ENCODE measurements at places on chromosomes 13 and 19.
A peak's percentile ranks its signal among the peaks of the same experiment; 100 is the strongest.

- DNase-seq = no peak
These were observed 1699.4 kb downstream of the PCDH9 start for GRCh38 chr13:65530688-65531087.

GRCh38 chr13:47484548-47484947 is 516.5 kb downstream of the SUCLA2 start:
- DNase-seq = no peak

DNA sequence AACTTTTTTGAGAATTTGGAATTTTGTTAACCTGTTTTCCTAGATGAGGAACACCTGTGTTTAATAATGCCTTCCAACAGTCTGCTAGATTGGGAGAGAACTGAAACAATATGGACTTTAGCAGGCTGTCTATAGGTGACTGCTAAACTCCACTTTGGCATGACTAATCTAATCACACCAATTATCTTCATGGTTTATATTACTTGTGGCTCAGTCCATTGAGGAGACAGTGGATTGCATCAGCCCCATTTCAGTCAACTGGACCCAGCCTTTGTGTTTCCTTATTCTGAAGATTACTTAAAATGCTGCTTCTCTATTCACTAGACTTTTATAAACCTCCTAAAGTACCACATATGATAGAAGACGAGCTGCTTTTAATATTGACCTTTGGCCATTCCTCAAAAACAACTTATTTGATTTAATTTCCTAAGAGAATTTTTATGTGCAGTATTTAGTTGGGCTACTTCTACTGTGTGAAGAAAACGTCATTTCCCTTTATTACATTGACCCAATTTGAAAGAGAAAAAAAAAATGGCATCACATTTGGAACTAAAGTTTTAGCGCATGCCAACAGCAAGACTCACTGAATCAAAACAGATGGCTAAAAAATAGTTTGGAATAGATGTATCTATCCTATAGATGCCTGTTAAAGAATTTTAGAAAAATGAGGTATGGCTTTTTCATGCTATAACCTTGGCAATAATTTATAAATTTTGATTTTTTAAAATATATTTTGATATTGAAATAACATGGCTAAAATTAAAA is 295.8 kb downstream of the NDFIP2 start:
- DNase-seq = no peak

GRCh38 chr13:105602956-105603670 is 932.3 kb downstream of the EFNB2 start:
- DNase-seq = no peak

DNA sequence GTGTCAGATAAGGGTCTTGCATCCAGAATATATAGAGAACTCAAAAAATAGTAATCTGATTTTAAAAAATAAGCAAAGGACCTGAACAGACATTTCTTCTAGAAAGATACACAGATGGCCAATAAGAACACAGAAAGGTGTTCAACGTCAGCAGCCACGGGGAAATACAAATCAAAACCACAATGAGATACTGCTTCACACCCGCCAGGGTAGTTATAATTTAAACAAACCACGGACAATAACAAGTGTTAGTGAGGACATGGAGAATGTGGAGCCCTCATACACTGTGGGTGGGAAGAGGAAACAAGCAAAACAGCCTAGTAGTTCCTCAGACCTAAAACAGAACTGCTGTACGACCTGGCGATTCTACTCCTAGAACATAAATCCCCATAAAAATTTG is 26.7 kb upstream of the NAPA start:
- DNase-seq = no peak

- DNase-seq = no peak
These were observed 12.7 kb downstream of the STK24 start for GRCh38 chr13:98564204-98564603.

- no peak for DNase-seq
These were observed 49.0 kb downstream of the TNFRSF19 start for GRCh38 chr13:23619068-23619855.

DNA sequence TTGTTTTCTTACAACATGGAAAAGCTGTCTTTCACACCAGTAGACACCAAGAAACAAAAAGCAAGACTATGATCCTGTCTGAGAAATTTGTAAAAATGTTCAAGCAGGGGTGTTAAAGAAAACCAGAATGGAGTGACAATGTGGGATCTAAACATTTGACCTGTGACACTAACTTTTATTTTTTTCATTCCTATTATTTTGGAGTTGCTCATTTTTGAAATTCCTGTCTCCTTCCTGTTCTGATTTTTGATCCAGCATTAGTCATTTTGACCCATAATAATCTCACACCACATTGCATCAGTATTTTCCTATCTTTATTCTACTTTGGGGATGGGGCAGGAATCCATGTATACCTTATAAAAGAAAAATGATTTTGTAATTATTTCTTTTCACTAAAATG is 164.2 kb downstream of the DLEU7 start:
- no peak for DNase-seq

- DNase-seq = no peak
These were observed 672.4 kb upstream of the MIR17HG start for GRCh38 chr13:90675129-90675528.

DNA sequence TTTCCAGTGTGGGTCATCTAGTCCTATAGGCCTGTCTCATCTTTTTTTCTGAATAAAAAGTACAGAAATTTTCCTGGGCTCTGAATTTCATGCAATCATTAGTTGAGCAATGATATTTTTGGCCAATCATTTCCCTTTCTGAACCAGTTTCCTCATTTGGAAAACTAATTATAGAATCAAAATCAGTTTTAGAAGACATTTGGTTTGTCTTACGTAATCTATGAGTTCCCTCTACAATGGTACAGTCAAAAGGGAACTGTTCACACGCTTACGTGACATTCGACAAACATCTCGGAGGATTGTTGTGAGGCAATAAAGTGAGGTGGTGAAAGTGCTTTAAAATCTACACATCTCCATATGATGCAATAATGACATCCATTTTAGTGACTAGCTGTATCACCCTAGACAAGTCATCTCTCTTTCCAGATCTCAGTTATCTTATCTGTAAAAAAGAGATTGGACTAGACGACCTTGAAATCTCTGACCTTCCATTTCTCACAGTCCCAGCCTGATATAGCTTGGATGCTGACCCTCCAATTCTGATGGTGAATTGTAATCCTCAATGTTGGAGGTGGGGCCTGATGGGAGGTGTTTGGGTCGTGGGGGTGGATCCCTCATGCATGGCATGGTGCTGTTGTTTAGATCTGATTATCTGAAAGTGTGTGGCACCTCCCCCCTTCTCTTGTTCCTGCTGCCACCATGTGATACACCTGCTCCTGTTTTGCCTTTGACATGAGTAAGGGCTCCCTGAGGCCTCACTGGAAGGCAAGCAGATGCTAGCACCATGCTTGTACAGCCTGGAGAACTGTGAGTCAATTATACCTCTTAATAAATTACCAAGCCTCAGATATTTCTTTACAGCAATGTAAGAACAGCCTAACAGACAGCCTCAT is 26.7 kb downstream of the FLT1 start:
- no peak for DNase-seq

GRCh38 chr19:2049741-2050348 is 1.2 kb downstream of the MKNK2 start:
- DNase-seq = peak; percentile 69

DNA sequence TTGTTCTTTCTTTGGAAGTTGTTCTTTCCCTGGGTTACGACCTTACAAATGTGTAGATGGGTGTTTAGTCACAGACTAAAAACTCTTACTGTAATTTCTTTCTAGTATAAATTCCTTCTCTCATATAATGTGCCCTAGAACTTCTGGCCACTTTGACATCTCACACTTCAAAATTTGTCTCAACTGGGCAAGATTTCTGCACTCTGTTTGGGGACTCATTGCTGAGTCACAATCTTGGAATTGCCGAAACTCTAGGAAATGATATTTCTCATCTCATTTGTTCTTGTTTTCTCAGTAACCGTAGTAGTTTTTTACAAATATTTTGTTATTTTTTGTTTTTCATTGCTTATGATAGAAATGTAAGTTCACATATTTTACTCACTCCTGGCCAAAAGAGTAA is 2523.2 kb upstream of the PCDH20 start:
- DNase-seq = no peak

DNA sequence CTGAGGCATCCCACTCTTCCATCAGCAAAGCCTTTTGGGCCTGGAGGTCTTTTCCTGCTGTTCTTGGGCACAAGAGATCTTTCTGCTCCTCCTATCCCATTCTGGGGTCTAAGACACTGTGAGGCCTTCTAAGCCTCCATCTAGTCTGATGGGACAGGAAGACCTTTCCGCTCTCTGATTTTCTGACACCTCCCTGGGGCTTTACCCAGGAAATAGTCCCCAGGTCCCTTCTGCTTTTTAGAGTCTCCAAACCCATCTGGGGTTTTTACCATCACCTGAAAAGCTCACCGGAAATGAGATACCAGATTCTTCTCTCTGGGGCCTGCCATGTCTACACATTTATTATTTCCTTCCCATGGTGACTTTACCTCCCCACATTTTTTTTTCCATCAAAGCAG is 21.1 kb downstream of the CLEC17A start:
- DNase-seq = no peak

- no peak for DNase-seq
These were observed 1.9 kb downstream of the SYDE1 start for GRCh38 chr19:15108845-15109767.

- no peak for DNase-seq
These were observed 500 bp downstream of the AP3D1 start for GRCh38 chr19:2150794-2151338.

DNA sequence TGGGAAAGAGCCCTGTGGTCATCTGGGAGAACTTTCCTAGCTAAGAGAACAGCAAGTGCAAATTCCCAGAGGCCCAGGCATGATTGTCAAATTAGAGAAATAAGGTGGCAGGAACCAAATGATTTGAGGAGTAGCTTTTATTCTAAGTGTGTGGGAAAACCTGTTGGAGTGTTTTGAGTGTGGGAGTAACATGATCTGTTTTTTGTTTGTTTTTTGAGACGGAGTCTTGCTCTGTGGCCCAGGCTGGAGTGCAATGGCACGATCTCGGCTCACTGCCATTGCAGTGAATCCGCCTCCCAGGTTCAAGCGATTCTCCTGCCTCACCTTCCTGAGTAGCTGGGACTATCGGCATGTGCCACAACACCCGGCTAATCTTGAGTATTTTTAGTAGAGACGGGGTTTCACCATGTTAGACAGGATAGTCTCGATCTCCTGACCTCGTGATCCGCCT is 2.4 kb downstream of the SAE1 start:
- no peak for DNase-seq

GRCh38 chr13:27446986-27447583 is 3.3 kb downstream of the MTIF3 start:
- DNase-seq = no peak

GRCh38 chr13:50285283-50285682 is 270.0 kb downstream of the KCNRG start:
- DNase-seq = no peak

DNA sequence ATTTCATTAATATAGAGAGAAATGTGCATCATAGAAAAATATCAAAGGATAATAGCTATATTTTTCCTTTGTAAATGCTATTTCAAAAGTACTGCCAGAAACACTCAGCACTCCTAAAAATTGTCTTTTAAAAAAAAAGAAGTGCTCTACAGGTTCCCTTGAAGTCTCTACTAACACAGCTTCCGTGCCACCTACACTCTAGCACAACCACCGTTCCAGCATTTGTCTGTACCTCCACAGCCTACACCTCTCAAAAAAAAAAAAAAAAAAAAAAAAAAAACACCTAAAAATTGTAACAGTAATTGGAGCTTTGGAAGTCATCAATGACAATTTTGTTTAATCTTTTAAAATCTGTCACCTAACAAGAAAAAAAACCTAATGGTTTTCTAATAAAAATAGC is 485.6 kb downstream of the MYO16 start:
- no peak for DNase-seq

- no peak for DNase-seq
These were observed 14.0 kb upstream of the ZNF681 start for GRCh38 chr19:23772675-23773063.

DNA sequence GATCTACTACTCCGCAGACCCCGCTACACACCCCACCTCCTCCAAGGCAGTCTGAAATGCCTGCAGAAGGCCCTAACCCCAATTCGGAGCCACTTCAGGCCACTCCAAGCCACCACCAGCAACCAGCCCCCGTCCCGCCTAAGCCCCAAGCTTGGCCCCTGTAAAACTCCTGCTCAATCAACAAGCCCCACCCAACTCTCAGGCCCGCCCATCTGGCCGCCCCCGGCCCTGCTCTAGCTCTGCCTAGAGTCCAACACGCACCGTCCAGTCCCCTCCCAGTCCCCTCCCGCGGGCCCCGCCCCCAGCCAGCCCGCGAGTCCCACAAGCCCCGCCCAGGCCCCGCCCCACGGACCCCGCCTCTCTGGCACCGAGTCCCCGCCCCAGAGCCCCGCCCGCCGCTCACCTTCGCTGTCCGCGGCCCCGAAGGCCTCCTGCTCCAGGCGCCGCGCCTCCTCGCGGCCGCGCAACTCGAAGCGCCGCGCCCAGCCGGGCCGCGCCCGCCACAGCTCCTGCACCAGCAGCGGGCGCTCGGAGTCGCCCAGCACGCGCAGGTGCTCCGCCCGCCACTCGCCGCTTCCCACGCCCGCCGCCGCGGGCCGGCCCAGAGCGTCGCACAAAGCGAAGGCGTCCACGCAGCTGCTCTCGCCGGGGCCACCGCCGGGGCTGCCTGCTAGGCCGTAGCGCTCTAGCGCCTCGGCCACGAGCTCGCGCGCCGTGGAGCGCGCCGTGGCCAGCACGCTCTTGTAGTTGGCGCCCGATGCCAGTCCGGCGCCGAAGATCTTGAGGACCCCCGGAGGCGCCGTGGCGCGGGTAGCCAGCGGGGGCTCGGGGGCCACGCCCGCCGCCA is 1.6 kb downstream of the RASIP1 start:
- peak; percentile 98 for DNase-seq

- DNase-seq = no peak
These were observed 454.8 kb downstream of the DACH1 start for GRCh38 chr13:71412231-71412630.

Measured in stimulated activated CD4-positive, alpha-beta T cell treated with anti-CD3 and anti-CD28 coated beads, Interleukin-2, amount 100 ng/mL, for 24 hours (primary cell).